Upper lobe of left lung (tissue), 6 donors: ENCODE measurements at places on chromosomes 3 and 15. TPM values are rescaled to one million over a fixed set of nuclear protein-coding genes. Genes with fewer than 3 reads are reported as not detected.

- no peak for DNase-seq
Measured at GRCh38 chr3:84885199-84885882, 73.4 kb upstream of the CADM2 start.

GRCh38 chr3:169218314-169218983 is 445.1 kb downstream of the MECOM start:
- no peak for DNase-seq

SLC22A14 gene
- not detected for total RNA-seq

CCRL2 gene
- total RNA-seq = 8.1 TPM

- no peak for DNase-seq
Measured at GRCh38 chr3:69179740-69180372, 57.5 kb upstream of the LMOD3 start.

PRR23C gene
- total RNA-seq = not detected

GRCh38 chr15:58506783-58507668 is 75.2 kb downstream of the LIPC start:
- DNase-seq = peak; percentile 57

GRCh38 chr3:71088019-71088708 is 495.4 kb downstream of the FOXP1 start:
- no peak for DNase-seq

DNA sequence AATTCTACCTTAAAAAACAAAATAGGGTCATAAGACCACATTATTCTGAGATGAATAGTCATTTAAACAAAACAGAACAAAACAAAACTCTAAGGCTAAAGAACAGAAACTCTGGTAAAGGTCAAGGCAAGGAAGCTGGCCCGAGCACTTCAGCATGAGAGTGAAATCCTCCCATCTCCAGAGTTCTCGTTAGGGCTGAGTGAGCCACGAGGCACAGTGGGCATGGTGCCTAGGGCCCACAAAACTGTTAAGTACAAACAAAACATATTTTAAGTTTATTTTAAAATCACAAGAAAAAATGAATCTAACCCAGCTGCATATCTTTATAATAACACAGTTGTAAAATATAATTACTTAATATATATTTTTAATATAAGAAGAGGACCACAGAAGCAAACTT is 417.8 kb upstream of the GBE1 start:
- no peak for DNase-seq

DNA sequence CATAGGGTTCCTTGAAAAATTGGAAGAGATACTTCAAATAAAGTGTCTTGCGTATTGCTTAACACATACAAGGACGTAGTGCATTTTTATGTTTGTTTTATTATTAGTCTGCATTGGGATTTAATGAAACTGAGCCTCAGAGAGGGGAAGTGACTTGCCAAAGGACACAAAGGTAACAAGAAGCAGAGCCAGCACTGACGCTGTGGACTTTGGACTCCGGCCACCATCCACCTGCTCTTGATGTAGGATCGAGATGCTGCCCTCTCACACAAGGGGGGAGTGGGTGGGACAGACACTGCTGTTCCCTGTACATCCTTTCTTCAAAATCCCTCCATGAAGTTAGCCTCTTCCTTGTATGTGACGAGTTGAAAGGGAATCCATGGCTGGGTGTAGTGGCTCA is 435.4 kb upstream of the RGMA start:
- no peak for DNase-seq

DNA sequence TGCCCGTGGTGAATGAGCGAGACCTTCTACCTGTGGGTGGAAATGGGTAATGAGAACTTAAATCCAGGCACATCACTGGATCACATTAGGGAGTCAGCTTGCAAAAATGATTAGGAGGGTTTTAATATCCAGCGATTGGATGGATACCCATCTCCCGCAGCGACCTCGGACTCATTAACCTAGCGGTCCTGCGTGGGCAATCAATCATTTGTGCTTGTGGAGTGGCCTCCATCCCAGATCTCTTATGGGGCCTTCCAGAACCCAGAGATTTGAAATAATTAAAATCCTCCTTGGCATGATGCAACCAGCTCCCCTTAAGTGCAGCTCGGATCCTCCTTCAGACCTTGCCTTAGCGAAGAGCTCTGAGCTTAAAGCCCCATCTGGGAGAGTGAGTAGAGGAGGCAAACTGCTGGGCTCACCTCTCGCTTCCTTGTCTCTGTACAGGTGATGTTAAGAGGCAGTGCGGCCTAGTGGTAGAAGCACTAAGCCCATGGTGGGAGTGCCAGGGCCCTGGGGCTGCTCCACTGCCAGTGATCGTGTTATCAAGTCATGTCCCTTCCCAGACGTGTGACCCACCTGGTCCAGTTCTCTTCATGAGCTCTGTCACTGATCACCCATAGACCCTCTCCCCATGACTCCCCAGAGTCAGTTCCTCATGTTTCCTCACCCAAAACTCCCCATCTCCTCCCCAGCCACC is 285.2 kb upstream of the TLE3 start:
- DNase-seq = no peak

GRCh38 chr3:70276901-70277300 is 35.5 kb downstream of the MDFIC2 start:
- no peak for DNase-seq

GRCh38 chr15:35181538-35181937 is 96.4 kb upstream of the NANOGP8 start:
- DNase-seq = no peak

AADACL2 gene
- total RNA-seq = not detected

EPHB1 gene
- 7.3 TPM for total RNA-seq

AMT gene
- 59.7 TPM for total RNA-seq

GRCh38 chr3:160343132-160343531 is 55.9 kb downstream of the IFT80 start:
- no peak for DNase-seq

DNA sequence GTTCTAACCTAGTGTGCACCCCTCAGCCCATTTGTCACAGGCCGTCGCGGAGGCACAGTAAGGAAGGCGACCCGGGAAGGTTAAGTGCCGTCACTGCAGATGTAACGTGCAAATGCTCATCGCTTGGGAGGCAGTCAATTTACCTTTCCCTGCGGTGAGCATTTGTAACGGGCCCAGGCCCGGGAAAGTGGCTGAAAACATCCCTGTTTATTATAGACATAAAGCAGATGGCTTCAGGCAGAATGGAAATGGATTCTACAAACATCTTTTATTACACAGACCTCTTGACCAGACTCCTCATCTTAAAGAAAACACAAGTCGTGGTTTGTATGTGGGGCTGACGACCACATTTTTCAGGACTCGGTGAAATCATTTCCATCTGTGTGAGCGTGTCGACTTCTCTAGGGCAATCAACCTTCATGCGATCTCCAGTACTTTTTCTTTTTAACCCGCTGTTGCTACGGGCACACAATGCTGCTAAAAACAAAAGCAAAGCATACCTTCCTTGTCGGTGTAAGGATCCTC is 43.6 kb downstream of the NMNAT3 start:
- peak; percentile 5 for DNase-seq

KY gene
- total RNA-seq = 0.49 TPM

DNA sequence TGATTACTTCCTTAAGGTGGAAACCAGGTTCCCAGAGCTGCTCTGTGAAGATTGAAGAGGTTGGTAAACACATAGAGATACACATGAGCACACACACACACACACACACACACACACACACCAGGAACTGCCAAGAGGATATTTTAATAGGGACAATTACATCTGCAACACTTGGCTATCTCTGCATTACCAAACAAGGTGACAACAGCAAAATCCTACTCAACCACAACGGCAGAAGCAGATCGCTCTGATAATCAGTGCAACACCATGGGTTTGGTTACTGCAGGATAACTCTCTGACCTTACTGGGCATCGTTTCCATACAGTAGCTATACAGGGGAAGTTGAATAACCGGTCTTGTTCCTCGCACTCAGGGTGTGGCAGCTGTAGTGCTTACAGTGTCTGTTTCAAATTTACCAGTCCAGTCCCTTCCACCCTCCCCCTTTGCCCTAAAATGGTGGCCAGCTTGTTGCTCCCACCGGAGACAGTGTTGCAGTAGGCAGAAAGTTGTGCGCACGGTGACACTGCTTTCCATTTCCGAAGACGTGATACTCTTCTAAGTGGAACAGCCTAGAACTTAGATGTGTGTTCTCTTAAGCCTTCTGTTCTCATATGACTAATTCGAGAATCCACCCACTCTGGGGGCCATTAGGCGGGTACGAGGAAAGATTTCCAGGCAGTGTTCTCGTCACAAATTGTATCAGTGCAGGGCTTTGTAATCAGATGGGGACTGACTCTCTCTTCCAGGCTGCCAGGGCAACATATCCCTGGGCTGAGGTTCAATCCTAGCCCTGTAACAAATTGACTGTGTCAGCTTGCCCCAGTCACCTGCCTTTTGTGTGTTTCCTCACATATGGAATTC is 176.2 kb downstream of the P3H2 start:
- peak; percentile 28 for DNase-seq
